ENCODE measurements at places on chromosomes 2 and 18.

DNA sequence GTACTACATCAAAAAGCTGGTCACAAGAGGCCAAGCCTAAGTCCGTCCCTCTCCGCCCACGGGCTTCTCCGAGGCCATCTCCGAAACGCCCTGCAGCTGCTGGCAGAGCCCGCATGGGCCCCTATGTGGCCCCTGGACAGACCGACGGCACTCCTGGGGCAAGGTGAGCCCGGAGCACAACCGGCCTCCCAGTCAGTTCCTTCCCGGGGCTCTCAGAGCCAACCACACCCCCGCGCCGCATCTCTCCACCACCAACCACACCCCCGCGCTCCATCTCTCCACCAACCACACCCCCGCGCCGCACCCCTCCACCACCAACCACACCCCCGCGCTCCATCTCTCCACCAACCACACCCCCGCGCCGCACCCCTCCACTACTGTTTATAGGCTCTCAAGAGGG, 93.5 kb downstream of the ZNF516 start:
- DNase-seq: no peak

- DNase-seq: no peak
Observed at GRCh38 chr2:126995621-126996377, 97.1 kb downstream of the TEX51 start.

DNA sequence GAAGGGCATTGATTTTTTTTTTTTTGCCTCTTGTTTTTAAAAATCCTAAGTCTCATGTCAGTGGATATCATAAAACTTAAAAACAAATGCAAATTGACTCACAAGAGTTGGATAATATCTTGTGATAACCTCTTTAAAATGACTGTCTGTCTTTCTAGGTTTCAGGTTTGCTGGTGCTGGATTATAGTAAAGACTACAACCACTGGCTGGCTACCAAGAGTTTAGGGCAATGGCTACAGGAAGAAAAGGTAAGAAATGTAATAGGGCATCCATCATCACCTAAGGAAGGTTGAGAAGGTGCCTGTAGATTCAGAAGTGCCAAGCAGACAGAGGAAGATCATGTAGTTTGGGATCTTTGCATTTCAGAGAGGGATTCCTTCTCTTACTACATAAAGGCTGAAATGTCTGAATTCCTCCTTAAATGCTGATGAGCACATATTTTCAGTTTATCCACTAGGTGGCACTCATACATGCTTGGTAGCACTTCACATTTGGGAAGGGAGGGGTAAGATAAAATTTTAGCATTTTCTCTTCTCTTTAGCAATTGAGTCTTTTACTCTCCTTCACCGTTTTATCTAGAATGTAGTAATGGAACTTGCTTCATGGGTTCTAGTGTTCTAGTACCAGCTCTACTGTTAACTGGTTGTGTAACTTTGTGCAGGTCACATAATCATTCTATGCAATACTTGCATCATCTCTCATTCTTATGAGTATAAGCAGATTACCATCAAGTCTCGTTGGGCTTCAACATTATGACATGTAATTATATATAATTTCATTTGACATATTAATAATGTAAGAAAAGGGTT, 21.1 kb downstream of the CPS1 start:
- peak; percentile 53 for DNase-seq

- no peak for DNase-seq
Observed at GRCh38 chr2:111711270-111711669, 172.7 kb downstream of the ANAPC1 start.

GRCh38 chr2:10904455-10904854, 7.3 kb upstream of the KCNF1 start:
- DNase-seq: no peak

GRCh38 chr2:85064927-85065577, 68.1 kb upstream of the TCF7L1 start:
- DNase-seq: no peak

DNA sequence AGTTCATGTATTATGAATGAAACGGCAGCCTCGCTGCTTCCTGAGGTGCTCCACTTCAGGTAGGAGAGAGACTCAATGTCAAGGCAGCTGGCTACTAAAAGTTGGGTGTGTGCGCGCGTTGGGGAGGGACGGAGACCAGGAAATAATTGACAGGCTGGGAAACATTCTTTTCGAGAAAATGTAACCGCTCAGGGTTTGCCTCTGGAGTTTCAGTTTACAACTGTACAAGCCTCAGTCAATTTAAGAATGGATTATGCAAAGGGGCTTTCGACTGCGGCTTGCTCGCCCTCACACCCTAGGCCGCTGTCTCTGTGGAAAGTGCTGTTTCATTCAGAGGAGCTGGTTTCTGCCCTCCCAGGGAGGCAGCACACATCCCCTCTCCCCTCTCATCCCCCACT, 4.4 kb upstream of the SPRED2 start:
- no peak for DNase-seq

- DNase-seq: no peak
Observed at GRCh38 chr18:37435150-37435867, 130.3 kb downstream of the CELF4 start.

- no peak for DNase-seq
Observed at GRCh38 chr2:180570864-180571263, 409.5 kb upstream of the UBE2E3 start.

GRCh38 chr18:22465859-22466457, 48.2 kb upstream of the CTAGE1 start:
- DNase-seq: no peak

GRCh38 chr2:238690511-238690910, 157.4 kb upstream of the TWIST2 start:
- no peak for DNase-seq

DNA sequence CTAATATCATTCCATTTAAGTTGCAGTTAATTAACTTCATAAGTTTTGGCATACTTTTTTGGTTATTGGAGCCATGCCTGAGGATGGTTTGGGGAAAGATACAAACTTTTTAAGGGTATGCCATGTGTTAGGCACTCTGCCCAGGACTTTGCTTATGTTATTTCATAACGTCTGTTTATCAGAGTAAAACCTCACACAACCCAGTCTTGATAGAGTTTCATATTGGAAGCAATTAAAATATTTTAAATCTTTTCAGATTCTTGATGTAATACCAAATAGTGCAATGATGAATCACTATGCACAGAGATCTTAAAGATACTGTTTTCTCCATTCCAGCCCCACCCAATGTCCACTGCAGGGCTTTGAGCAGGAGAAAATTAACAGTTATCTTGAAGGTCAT, 529.1 kb upstream of the HNMT start:
- no peak for DNase-seq
